ENCODE measurements at places on chromosomes 6 and 20.
A peak's percentile ranks its signal among the peaks of the same experiment; 100 is the strongest.

- peak; percentile 51 for DNase-seq
These were observed 1.0 kb downstream of the GMEB2 start for GRCh38 chr20:63625771-63626423.

DNA sequence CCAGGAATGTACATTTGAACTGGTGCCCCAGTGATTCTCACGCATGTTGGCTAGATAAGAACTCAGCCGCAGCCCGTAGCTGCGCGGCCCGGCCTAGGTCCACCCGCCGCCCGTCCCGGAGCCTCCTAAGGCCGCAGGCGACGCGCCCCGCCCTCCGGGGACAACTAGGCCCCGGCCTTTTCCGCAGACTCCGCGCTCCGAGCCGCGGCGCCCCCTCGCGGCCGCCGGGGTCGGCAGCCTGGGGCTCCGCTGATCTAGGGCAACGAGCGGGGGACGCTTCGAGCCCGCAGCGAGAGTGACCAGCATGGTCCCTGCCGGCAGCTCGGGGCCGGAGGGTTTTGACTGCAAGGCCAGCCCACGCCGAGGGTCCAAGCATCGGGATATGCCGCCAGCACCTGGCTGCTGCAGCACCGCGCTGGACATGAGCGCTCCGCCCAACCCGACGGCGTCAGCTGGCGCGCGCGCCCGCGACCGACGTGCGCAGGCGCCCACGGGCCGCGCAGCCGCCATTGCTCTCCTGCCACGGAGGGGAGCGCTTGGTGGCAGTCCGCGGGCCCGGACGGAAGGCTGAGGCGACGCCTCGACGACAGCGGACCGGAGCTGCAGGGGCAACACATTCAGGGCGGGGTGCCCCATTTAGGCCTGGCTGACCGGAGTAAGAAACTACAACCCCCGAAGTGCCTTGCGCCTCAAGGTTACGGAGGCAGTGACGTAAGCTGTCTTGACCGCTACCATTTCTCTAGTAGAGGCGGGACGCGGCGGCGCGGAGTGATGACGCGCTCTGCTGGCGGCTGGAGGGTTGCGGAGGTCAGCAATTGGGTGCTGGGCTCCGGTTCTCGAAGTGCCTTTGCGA is at the start of gene AP5S1:
TSS of gene AP5S1 (plus strand) at position 500 of the 853 bp plus-strand sequence. CDS start 1,571 bp downstream, outside the sequence.
- peak; percentile 98 for DNase-seq

- no peak for DNase-seq
These were observed 361.4 kb upstream of the JAG1 start for GRCh38 chr20:11035211-11035610.

GRCh38 chr6:138691595-138692057 is 81.9 kb upstream of the CCDC28A start:
- peak; percentile 10 for DNase-seq

DNA sequence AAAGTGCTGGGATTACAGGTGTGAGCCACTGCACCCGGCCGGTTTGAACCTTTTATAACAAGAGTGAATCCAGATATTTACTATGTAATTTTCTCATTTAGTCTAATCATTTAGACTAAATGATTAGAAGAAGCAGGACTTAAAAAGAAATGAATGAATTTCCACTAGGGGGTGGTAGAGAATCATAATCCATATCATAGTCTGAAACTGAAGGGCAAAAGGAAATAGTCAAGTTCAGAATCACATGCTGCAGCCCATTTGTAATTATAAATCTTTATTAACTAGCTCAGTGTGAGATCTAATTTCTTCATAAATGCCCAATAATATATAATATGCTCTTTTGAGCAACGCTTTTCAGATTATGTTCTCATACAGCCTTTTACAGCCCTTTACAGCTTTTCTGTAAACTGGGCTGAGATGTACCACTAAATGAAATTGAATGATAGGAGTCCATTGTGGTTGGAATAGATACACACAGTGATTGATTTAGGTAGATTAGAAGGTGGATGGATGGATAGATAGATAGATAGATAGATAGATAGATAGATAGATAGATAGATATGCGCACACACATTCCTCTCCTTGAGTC is 31.8 kb downstream of the PSMB9 start:
- DNase-seq: peak; percentile 82
